ENCODE measurements at places on chromosomes 7 and 10. TPM values are rescaled to one million over a fixed set of nuclear protein-coding genes. Genes with fewer than 3 reads are reported as not detected.

ESYT2 gene
- total RNA-seq, result 101 TPM

- DNase-seq, result no peak
Observed at GRCh38 chr7:38368191-38368605, 94.8 kb upstream of the TARP start.

- no peak for DNase-seq
Observed at GRCh38 chr10:25675615-25676014, 258.4 kb upstream of the MYO3A start.

MLXIPL gene
- total RNA-seq, result 52.9 TPM

All from omental fat pad (tissue), 4 donors.